GM12892 (cell line): ENCODE measurements at places on chromosomes 5 and 9.

GRCh38 chr9:28264368-28264767, 691.1 kb upstream of the C9orf72 start:
- no peak for DNase-seq

- no peak for DNase-seq
These were observed 20.3 kb downstream of the POU5F2 start for GRCh38 chr5:93721071-93721470.

GRCh38 chr5:146513462-146513861, 2.5 kb downstream of the GPR151 start:
- no peak for DNase-seq

DNA sequence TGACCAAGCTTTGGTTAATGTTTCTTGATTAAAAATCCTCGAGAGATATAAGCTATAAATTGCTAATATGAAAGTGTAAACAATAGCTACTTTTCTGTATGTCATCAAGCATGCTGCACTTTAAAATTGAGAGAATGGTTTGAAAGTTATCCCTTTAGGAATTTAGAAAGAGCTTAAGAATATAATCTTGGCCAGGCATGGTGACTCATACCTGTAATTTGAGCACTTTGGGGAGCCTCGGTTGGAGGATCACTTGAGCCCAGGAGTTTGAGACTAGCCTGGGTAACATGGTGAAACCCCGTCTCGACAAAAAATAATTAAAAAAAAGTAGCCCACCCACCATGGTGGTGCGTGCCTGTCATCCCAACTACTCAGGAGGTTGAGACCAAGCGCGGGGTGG, 12.2 kb upstream of the MROH2B start:
- no peak for DNase-seq

DNA sequence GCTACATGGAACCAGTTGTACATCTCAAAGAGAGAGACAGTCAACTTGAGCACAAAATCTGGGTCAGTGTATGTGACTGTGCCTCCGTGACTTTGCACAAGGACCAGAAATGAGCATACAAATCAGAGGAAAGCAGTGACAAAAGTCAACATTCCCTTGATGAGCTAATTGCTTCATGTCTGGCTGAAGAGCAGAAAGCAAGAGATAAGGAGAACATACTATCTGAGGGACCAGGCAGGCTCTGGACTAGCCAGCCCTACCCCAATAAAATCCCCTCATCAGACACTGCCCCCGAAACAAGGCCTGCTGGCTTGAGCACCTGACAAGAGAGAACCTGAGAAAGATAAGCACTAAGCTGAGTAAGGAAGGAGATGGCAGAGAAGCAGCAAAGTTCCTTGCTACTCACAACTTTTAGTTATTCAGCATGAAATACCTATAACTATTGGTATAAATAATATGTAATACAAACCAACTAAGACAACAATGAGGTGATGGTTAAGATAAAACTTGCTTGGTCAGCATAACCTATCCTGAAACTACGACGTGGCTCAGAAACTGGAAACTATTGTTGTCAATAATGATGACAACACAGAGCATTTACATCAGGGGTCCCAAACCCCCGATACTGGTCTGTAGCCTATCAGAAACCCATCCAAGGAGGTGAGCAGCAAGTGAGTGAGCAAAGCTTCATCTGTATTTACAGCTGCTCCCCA, 9.5 kb downstream of the SIL1 start:
- no peak for DNase-seq

GRCh38 chr5:69138766-69139165, 28.2 kb upstream of the CCNB1 start:
- no peak for DNase-seq

- no peak for DNase-seq
These were observed 24.4 kb upstream of the FIBCD1 start for GRCh38 chr9:130963337-130963908.
